ENCODE measurements at places on chromosomes 2 and 18.

- DNase-seq: no peak
Measured at GRCh38 chr2:30654404-30654803, 152.8 kb downstream of the CAPN13 start.

GRCh38 chr2:39385172-39385571 is 51.9 kb downstream of the MAP4K3 start:
- no peak for DNase-seq

DNA sequence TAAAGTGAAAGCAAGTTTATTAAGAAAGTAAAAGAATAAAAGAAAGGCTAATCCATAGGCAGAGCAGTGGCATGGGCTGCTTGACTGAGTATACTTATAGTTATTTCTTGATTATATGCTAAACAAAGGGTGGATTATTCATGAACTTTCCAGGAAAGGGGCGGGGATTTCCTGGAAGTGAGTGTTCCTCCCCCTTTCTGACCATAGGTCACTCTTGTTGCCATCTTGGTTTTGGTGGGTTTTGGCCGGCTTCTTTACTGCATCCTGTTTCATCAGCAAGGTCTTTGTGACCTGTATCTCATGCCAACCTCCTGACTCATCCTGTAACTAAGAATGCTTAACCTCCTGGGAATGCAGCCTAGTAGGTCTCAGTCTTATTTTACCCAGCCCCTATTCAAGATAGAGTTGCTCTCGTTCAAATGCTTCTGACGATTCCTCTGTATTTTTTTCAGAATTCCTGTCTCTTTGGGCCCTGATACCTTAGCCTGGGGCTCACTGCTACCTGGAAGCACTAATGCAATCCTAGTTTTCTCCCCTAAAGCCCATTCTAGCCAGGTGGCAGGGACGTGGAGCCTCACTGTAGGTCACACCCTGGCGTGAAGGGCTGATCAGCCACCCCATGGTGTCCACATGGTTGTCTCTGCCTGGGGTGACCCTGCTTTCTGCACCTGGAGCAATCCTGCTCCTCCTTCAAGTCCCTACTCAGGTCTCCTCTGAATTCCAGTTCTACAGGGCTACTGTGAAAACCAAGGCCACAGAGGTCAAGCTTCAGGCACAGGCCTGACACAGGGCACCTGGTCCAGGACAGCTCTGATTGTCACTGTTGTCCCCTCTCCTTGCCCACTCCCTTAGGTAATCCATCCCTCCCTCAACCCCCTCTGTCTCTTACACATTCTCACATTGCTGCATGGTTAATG is 6.0 kb upstream of the SLC35F6 start:
- peak; percentile 95 for DNase-seq

GRCh38 chr2:29218071-29218470 is 102.9 kb downstream of the CLIP4 start:
- DNase-seq: no peak

DNA sequence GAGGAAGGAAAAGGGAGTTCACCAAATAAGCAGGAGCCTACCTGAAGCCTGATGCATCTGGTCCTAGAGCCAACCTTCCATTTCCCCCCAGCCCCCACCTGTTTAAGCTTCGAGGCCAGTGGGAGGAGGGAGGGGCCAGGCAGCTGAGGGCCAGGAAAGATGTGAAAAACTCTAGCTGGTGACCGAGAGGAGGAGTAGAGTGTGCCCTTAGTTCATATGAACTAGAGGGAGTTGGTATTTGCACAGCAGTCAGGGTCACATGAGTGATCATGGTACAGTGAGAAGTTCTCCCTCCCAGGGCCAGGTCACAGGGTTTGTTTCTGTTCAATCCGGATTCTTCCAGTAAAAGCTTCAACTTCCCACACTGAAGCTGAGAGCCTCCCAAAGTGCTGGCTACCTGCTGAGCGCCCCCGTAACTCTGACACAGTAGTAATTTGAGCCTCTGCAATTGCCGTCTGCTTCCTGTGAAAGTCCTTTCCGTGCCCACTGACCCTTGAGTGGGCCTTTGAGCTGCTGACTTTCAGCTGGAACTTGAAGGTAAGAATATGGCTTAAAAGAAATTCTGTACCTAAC is at the start of gene SULT1C2:
Gene SULT1C2 (plus strand): TSS at position 362 of the 573 bp plus-strand sequence. CDS start 4,773 bp downstream, outside the sequence.
- no peak for DNase-seq

GRCh38 chr2:235607546-235608199 is 113.8 kb downstream of the AGAP1 start:
- DNase-seq: no peak

DNA sequence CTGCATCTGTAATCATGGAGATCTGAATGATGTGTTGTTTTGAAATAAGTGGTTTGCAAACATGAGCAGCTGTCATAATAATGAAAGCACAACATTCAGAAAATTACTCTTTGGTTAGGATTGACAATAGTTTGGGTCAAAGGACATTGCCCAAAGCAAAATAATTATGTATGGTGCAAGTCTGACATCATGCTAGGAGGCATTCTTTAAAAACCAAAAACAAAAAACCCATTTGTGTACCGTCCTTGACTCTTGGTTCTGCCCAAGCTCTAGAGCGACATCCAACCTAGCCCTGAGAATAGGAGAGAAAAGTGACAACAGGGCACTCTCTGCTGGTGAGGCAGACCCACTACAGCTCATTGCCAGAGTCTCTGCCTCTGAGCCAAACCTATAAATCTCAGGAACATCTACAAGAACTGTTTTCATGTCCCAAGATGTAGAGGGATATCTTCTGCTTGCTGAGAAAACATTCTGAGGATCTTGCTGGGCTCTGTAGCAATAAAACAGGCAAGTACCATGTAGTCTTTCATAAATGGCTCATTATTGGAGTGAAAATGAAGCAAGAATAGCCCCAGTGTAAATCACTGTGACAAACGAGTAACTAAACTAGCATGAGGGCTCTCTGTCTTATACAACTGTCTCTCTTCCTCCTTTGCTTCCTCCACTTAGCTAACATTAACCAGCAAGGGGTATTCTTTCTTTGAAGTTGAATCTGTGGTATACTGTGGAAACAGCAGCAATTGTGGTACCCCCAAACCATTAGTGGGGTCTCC is 266.8 kb upstream of the CXCR4 start:
- no peak for DNase-seq

DNA sequence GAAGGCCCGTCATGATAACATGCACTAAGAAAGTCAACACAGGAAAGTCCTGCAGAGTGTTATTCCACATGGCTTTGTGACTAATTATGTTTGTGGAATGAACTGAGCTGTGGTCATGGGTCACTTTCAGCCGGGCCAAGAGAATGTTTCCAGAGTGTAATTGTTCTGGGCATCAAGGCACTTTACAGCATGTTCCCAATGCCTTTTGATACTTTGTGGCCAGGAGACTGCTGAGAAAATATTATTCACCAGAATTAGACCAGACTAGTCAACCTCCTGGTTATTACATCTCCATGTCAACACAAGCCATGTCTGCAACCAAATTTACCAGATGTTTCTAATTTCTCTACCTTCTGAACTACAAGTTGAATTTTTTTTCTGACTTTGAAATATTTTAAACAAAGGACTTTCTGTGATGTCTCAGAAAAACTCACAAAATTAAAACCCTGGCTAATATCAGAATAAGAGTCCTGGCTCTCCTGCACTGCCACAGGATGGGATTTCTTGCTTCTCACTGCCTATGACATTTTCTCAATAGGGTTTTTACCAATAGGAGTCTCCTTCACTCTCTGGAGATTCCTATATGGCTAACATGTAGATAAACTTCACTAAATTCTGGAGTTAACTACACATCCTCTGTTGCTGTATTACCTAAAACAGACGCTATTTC is 90.6 kb upstream of the WDR75 start:
- no peak for DNase-seq

DNA sequence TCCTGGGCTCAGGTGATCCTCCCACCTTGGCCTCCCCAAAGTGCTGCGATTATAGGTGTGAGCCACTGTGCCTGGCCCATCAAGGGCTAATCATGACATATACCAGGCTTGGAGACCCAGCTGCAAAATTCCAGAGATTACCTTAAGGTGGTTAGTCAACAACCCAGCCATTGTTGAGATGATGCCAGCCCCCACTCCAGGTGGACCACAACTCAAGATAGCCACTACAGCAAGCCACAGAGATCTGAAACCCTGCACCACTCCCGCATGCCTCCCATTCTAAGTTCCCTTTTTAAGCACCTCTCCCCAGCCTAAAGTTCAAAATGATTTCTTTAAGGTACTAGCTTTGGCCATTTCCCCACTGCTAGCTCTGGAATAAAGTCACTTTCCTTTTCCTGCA is 4.6 kb upstream of the CLK1 start:
- DNase-seq: no peak

DNA sequence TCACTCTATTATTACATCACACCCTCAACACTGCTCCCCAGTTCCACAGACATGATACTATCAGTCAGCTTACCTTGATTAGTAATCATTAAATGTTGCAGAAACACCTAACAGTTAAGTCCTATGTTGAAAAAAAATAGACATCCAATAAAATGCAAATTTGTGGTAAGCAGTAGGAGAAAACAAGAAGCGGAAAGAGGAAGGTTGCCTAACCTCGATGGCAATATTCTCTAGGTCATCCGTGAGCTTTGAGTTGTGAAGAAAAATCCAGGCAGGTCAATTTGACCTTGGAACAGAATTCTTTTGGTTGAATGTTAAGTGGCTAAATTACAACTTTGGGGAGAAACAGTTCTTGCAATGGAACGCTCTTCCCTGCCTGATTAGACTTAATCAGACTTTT is 264.4 kb downstream of the AFF3 start:
- DNase-seq: no peak

DNA sequence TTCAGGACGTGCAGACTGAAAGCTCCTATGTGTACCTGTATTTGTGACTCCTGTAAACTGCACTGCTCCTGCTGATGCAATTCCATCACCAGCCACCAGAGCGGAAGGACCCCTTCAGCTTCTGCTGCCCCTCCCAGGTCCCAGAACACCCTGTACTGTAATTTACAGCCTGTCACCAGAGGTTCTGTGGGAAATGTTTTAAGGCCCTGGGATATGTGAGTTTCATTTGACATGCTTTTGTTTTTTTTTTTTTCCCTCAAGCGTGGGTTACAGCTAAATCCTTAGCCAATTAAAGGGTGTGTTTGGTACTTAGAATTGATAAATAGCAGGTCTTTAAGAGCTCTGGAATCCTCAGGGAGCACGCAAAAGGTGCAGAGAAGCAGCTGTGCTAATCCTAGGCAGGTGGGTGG is 79.4 kb downstream of the KCTD1 start:
- DNase-seq: no peak

GRCh38 chr2:217622205-217623060 is 380.4 kb downstream of the TNS1 start:
- no peak for DNase-seq

DNA sequence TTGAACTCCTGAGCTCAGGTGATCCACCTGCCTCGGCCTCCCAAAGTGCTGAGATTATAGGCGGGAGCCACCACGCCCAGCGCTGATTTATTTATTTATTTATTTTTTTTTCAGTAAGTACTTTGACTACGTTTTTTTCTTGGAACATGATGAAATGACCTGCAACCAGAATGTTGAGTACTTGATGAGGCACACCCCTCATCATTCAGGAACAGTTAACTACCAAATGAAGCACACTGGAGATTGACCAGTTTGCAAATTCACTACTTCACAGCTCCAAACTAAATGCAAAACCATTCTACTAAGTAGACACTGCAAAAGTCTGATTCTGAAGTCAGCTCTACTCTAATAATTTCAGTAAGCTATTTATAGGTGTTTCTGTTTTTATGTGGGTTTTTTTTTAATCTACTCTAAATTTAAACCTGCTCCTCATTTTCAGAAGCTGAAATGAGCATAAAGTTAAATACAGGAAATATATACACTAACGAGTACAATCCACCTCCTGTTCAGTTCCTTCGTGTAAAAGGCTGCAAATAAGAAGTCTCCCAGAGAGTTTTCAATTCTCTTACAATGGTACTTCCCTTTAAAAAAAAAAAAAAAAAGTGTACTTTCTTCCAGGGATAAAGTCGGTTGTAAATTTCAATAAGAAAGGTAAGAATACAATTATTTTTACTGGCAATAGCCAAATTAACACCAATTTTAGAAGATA is 1.4 kb downstream of the GFPT1 start:
- no peak for DNase-seq

DNA sequence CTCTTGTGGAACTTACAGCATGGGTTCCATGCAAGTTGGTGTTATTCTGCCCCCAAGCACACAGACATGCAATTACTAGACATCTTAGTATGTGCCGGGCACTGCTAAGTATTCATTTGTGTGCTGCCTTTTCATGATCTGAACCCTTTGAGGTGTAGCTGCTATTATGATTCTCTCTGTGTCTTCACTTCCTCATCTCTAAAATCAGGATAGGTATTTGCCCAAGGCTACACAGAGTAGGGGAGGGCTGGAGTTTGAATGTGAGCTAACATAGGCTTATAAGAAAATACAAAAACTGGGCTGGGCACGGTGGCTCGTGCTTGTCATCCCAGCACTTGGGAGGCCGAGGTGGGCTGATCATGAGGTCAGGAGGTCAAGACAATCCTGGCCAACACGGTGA is 27.2 kb downstream of the FASTKD2 start:
- DNase-seq: no peak

- DNase-seq: no peak
Measured at GRCh38 chr2:18067588-18068384, 189.3 kb downstream of the KCNS3 start.

DNA sequence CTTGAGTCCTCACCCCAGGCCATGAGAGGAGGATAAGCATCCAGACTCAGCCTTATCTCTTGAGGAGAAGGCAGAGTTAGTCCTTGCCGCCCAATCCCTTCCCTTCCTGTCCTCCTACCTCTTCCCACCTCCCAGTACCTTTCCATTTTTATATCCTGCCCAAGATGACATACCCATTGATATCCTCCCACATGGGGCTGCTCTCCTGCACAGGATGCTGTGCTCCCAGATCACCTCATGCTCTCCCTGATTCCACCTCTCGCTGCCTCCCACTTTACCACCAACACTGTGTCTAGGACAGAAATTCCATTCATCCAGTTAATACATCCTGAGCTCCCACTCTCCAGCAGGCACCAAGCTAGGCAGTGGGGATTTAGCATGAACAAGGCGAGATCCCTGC is 182.4 kb downstream of the GFPT1 start:
- DNase-seq: peak; percentile 47

- no peak for DNase-seq
Measured at GRCh38 chr2:202074324-202074723, 1.3 kb downstream of the KIAA2012 start.

- DNase-seq: no peak
Measured at GRCh38 chr2:240922245-240922981, 16.3 kb downstream of the CROCC2 start.

DNA sequence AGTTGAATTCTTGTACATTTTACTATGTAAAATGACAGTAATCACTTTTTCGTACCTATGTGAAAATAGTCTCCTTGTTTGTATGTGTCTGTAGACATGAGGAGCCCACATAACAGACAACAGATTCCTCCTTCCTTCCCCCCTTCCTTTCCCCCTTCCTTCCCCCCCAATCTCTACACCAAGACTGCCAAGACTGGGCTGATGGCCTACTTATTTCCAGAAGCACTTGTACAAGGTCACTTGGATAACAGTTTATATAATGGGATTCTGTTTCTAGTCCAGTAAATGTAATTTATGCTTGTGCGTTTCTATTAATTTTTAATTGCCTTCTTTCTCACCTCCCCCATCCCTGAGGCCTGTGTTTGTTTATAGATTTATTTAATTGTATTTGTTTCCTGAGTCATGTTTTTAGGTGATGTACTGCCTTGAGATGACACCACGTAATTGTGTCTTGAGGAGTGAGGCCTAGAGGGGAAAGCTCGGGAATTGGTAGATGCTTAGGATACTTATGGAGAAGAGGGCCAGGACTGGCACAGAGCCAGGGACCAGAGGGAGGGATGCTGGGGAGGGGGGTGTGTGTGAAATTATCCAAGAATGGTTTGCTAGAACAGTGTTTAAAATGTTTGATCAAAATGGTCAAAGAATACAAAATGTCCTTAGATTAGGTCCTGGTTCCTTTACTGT is 12.3 kb downstream of the B3GNT2 start:
- DNase-seq: no peak

Data from NCI-H226 (cell line).